ENCODE measurements at places on chromosomes 1 and 21.

DNA sequence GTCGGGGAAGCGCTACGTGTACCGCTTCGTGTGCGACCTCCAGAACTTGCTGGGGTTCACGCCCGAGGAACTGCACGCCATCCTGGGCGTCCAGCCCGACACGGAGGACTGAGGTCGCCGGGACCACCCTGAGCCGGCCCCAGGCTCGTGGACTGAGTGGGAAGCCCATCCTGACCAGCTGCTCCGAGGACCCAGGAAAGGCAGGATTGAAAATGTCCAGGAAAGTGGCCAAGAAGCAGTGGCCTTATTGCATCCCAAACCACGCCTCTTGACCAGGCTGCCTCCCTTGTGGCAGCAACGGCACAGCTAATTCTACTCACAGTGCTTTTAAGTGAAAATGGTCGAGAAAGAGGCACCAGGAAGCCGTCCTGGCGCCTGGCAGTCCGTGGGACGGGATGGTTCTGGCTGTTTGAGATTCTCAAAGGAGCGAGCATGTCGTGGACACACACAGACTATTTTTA lies 17.1 kb downstream of the ETS2 start:
- no peak for DNase-seq

- DNase-seq, result no peak
These were observed 398.4 kb downstream of the PRDM2 start for GRCh38 chr1:14098294-14098913.

GRCh38 chr1:92051948-92052347 lies 22.2 kb downstream of the EPHX4 start:
- no peak for DNase-seq

- DNase-seq, result no peak
These were observed 26.4 kb downstream of the HHIPL2 start for GRCh38 chr1:222521299-222522104.

GRCh38 chr1:220294846-220295301 lies 22.6 kb upstream of the RAB3GAP2 start:
- peak; percentile 4 for DNase-seq

DNA sequence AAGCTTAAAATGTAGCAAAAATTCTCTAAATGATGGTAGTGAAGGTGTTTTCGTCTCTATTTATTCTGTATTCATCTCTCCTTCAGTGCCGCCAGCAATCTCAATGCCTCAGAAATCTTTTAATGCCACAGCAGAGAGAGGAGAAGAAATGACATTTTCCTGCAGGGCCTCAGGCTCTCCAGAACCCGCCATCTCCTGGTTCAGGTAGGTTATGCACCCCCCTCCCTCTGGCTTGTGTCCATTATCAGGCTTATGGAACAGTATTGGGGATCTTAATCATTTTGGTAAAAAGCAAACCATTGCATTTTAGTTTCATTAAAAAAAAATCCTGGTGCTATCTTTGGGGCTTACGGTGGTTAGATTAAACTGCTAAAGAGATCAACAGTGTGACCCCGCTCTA lies 326.1 kb downstream of the NCAM2 start:
- DNase-seq, result no peak

GRCh38 chr1:167482184-167482583 lies 36.1 kb downstream of the CD247 start:
- DNase-seq, result no peak

DNA sequence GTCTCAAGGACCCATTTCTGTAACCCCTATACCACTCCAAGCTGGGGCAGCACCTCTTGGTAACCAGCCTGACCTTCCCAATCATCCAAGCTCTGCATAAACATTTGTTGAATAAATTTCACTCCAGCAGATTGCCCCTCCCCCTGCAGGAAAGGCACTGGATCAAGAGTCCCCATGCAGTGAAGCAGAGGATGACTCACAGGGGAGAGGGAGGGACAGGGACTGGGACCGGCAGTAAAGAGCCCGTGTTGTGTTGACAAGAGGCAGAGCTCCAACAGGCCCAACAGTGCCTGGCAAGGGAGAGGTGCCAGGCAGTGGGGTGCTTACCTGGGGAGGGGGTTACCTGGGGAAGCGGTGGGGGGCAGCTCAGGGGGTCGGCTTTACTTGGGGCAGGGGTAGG lies 32.3 kb downstream of the SLC9A1 start:
- DNase-seq, result no peak

- no peak for DNase-seq
These were observed 70.9 kb downstream of the WDR64 start for GRCh38 chr1:241722947-241723346.

DNA sequence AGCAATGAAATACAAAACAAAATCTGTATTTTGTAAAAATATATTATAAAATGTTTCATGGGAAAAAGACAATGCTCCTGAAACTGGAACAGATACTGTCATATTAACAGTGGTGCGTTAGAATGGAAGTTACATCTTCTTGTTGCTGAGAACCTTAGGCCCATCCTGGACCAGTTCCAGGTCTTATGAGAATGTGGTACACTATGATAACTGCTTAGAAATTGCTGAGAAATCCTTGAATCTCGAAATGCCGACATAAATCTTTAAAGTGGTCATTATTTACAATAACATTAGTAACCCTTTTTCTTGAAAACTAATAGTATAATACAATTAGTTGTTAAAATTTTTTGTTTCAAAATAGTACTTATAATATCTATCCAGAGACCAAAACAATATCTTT lies 747.9 kb upstream of the NCAM2 start:
- DNase-seq, result no peak

- DNase-seq, result no peak
These were observed 2.7 kb downstream of the SERPINC1 start for GRCh38 chr1:173914366-173914871.

- DNase-seq, result no peak
These were observed 59.9 kb downstream of the APP start for GRCh38 chr21:26110715-26111114.

GRCh38 chr1:31532173-31532572 lies 44.1 kb upstream of the TINAGL1 start:
- DNase-seq, result no peak
